SJSA1 (cell line): ENCODE measurements at places on chromosomes 3 and 15.

DNA sequence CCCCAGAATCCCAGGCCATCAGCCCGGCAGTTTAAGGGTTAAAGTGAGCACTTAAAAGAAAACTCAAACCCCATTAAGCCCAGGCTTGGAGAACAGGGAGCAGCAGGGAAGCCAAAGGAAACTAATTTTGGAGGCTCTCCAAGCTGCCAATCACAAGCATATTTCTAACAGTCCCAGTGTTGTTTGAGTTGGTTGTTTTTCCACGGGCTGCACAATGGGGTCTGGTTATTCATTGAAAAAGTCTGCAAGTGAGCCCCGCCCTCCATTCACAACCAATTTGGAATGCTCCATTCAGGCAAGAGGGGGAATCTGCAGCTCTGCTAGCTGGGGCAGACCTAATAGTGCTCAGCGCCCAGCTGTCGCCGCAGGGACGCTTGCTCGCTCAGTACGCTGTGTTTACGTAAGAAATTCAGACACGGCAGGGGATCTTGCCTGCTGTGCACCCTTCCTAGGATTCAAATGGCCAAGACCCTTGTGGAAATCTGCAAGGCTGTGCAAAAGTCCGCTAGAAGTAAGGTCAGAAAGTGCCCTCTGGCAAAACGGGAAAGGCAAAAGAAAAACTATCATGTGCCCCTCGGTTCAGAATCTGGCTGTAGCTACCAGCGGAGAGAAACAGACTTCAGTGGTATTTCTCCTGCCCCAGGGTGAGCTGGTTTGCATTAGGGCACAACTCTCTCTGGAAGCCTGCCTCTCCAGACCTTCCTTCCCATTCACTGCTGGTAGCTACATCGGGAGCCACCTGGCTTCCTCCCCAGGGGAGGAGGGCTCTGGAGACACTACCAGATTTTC lies 11.0 kb downstream of the ETV5 start:
- DNase-seq: peak; percentile 84

- DNase-seq: no peak
Observed at GRCh38 chr15:73800662-73801345, 47.7 kb upstream of the INSYN1 start.

GRCh38 chr3:3351226-3351625 lies 171.7 kb upstream of the CRBN start:
- DNase-seq: no peak

DNA sequence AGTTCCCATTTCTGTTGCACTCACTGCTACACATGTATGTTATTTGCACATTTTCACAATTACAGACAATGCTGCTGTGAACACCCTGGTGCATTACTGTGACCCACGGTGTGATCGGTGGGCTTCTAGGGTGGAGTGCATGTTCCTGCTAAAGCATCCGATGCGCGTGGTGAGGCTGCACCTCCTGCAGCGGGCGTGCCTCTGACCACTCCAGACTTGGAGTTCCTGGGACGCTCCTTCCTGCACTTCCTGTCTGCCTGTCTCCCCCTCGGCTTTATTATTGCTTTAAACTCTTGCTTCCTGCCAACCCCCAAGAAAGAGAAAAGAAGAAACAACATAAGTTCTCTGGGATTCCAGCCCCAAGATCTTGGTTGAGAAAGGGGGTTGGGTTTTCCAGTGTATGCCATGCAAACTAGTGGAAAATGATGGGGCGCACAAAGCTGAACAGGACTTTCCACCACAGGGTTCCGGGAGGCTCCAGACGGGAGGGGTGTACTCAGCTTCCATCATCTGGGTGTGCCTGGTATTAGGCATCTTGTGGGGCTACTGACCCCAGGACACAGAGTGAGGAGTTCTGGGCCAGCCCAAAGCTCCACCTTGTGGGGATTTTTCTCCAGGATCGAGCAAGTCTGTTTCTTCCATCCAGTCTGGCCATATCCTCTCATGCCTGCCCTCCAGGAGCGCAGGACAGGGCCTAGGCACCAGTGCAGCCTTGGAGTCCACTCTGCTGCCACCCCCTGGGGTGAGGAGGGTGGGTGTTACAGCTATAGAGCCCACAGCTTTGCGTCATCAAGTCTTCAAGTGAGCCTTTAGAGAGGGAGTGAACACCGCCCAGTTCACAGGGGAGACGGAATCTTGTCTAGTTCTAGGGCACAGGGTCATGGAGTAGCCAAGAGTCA lies 11.2 kb downstream of the RPL32 start:
- no peak for DNase-seq

DNA sequence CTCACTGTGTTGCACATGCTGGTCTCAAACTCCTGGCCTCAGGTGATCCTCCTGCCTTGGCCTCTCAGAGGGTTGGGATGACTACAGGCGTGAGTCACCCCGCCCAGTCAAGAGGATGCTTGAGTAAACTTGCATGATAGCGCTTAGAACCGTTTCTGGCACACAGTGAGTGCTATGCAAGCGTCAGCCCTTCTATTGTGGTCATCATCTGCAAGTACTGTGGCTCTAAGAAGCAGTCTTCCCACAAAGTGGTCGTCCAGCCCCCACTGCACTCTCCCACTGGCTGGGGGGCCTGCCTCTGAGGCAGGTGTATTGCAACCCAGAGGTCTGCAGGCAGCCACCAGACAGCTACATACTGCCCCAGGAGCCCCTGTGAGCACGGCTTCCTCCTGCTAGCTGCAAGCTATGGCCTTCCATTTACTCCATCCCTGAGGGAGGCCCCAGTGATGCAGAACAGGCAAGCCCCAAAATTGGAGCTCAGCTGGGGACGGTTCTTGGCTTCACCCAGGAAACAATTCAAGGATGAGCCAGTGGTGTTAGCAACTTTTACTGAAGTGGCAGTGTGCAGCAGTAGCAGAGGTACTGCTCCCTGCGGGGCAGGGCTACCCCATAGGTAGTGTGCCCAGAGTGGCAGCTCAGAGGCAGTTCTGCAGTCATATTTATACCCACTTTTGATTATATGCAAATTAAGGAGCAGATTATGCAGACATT lies 95.4 kb downstream of the LSM3 start:
- DNase-seq: no peak

DNA sequence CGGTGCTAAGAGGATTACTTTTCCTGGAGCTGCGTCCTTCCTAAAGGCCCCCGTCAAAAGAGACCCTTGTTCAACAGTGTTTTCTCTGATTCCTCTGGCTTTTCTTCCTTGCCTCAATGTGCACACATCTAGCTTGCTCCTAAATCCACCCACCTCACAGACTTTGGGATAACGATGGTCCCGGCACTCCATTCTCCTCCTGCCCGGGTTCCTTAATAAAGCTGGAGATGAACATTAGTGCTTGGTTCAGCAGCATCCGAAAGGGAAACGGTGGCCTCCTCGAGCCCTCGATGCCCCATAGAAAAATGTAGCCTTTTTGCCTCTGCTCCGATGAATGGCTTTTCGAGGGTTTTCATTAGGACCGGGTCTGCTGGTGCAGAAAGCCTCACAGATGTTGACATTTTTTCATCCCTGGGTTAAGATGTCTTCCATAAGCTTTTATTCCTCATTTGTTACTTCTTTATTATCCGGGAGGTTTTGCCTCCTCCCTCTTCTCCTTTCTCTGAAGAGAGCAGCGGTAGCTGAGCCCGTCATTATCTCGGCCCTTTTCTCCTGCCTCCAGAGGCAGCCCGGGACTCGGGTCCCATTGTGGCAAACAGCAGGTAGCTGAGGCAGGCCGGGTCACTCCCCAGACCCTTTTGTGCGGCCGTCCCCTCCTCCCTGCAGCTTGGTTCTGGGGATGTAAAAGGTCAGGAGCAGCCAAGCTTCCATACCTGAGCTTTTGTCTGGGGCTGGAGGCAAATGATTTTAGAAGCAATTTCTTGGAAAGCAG lies 64.6 kb downstream of the CPN2 start:
- DNase-seq: no peak

- DNase-seq: no peak
Observed at GRCh38 chr3:64571982-64572381, 115.8 kb downstream of the ADAMTS9 start.

GRCh38 chr15:59491062-59491461 lies 53.1 kb downstream of the FAM81A start:
- no peak for DNase-seq

DNA sequence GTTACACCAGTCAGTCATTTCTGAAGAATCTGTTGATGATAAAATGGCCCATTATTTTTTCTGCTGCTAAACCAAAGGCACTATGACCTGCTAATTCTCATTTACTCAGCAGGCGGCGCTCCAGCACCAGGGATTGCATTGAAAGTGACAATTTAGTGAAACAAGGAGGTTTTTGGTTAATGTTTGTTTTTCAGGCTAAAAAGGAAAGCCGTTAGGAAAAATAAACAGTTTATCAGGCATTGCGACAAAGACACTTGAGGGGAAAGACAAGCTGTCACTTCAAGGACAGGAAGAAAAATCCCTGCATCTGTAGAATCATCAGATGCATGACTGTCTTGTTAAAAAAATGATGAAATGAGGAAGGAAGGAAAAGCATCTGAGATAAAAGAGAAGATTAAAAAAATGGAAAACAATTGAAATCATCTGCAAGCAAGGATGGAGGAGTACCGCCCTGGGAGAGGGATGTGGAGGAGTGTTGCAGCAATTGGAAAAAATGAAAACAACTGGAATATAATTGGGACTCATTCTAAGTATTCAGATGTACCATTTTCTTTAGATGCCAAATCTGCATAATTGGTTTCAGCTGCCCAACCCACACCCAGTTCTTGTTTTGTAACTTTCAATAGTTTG lies 54.0 kb downstream of the NR1D2 start:
- DNase-seq: peak; percentile 58

GRCh38 chr3:39809181-39809994 lies at the start of gene MYRIP:
TSS of gene MYRIP (plus strand) at chr3:39809609. CDS start at chr3:39900817, 91,208 bp downstream.
- DNase-seq: no peak

DNA sequence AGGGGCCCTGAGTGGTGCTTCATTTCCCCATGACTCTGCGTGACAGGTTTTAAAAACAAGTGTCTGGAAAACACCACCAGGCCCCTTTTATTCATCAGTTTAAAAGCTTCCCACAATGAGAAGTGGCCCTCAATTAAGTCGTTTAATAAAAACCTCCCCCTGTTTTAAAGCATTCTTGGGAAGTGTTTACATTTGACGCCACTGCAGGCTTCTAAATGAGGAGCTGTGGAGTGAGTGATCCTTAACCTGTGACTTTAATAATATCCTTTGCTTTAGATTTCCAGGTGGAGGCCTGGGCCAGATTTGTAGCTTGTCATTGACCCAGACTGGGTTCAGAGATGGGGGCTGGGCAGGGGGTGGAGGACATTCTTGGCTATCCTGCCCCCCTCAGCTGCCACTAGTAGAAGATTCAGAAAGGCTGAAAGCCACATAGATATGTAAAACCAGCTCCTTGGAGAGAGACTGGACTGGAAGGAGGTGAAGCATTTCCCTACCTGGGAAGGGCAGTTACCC lies 11.3 kb downstream of the CGNL1 start:
- DNase-seq: no peak

GRCh38 chr15:79724804-79725203 lies 172.0 kb downstream of the MTHFS start:
- no peak for DNase-seq

GRCh38 chr15:101307897-101308603 lies 13.0 kb upstream of the SNRPA1 start:
- no peak for DNase-seq

DNA sequence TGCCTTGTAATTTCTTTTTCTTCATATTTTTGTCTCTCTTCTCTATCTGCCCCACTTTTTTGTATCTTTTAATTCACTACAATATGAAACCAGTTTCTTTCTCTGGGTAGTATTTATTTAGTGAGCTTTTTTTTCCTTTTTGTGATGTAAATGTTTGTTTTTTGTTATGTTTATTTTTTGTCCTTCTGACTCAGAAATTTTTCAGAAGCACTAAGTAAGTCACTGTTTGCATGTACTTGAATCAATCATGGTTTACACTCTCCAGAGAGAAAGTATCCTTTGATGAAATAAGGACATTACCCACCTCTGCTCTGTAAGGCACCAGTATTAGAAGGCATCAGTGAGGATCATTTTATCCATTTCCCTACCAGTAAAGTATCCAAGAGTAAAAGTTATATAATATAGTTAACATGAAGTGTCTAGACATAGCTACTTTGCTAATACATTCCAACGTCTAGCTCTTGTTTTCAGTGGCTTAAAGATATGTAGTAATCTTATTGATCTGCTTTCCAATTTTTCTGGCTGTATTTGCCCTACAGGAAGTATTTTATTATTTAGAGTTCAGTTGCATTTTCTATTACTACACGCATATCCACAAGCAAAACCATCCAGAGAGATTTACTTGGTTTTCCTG lies 25.4 kb downstream of the FILIP1L start:
- no peak for DNase-seq

DNA sequence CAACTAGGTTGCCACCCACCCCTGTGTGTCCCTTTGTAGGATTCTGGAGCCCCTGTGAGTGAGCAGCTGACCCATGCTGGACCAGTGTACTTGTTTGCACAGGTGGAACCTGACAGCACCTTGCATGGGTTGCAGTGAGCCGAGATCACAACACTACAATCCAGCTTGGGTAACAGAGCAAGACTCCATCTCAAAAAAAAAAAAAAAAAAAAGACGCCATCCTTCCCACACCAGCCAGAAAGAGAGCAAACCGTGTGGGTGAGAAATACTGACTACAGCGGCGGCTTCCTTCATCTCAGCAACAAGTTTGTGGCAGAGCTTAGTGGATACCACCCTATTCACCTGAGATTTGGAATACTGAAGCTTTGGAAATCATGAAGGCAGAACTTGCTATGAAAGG lies 746 bp upstream of the CD80 start:
- no peak for DNase-seq

DNA sequence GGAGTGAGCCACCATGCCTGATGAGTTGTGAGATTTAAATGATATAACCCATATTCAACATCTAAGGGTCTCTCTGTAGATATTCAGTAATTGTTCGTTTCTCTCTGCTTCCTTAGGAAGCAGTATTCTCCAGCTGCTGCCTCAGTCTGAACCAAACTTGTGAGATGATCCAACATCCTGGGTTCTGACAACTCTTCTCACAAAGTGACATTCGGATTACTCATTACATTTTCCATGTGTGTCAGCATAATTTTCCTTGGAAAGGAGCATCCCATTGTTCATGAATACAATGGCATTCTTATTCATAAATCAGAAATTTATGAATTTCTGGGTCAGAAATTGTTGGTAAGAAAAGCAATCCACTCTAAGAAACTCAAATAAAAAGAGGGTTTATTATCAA lies 15.0 kb upstream of the SEC22A start:
- no peak for DNase-seq

GRCh38 chr3:155449613-155450267 lies 156.3 kb upstream of the STRIT1 start:
- no peak for DNase-seq

DNA sequence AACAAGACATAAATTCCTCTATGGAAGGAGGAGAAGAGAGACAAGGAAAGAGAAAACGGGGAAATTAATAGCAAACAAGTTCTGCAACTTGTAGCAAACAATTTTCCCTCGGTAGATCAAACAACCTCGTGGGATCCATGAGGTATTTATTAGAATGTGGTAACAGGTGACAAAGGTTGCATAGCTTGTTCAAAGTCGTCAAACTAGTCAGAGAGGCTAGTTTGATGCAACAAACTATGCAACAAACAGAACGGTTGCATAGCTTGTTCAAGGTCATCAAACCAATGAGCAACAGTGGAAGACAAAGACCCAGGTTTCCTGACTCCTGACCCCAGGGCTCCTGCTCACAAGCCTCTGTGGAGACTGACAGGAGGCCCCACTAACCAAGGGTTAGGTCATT lies 20.7 kb downstream of the MB21D2 start:
- no peak for DNase-seq
